Urinary bladder (tissue), 4 donors: ENCODE measurements at places on chromosomes 11 and 22.

DNA sequence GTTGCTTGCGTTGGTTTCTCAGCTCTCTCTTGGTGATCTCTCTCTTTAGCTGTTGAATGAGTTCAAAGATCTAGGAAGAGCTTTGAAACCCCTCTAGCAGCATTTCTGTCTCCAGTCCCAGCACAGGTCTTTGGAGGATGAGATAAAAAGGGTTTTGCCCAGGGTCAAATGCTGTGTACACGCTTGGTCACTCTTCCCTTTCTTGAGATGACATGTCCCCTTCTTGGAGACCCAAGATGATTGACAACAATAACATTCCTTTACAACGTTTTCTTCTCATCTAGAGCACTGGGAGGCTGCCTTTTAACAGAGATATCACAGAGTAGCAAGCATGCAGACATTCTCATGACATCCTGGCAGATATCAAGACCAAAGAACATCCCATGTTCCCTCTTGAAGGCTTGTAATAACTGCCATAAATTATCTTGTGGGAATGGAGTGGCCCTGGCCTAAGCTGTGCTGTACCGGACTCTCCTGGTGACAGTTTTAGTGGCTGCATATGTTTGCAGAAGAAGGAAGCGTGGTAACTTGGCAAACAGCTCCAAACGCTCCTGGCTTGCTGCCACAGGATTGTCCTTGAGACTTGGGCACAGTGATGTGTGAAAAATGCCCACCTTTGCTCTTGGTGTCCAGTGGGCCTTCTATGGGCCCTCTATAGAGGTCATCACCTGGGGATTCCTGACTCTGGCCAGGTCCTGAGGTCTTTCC is 107.8 kb downstream of the PTPRJ start:
- DNase-seq, result no peak

DNA sequence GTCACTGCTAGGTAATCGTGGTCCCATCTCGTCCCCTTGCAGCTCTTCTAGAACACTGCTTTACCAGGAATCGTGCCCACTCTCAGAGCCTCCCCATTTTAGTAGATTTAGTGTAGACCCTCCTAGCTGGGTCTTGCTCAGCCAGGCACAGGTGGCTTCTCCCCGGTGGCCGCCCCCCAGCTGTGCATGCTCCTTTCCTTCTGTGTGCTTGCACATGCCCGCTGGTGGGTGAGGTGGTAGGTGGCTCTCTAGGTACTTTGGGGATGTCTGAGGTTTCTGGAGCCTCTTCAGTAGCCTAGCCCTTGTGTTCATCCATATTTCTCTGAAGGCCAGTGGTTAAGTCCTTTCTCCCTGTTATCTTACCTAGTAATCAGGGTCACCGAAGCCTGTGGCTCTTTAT is 5.6 kb downstream of the TUB start:
- no peak for DNase-seq

DNA sequence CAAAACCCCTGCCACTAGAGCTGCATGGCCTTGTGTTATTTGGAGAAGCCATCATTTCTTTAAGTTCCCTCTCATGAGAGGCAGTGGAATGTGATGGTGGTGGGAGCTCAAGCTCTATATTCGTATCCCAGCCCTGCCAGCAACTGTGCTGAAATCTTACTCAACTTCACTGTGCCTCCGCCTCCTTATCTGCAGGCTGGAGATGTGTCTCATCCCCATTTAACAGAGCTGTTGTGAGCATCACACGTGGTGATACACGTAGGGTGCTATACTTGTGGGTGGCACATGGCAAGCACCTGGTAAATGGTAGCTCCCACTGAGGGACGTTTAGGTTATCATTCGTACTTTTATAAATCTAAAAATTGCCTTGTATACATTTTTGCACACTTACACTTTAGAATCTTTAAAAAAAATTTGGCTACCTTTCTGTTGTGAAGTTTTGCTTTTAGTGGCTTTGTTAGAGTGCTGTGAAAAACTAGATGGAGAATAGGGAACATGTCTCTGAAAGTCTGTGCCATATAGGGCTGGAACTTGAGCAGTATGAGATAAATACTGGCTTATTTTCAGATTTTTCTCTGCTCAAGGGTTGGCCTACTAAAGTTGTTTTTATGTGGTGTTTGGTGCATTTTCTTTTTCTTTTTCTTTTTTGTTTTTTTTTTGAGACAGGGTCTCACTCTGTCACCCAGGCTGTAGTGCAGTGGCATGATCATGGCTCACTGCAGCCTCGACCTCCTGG is 23.2 kb downstream of the TNRC6B start:
- DNase-seq, result no peak

DNA sequence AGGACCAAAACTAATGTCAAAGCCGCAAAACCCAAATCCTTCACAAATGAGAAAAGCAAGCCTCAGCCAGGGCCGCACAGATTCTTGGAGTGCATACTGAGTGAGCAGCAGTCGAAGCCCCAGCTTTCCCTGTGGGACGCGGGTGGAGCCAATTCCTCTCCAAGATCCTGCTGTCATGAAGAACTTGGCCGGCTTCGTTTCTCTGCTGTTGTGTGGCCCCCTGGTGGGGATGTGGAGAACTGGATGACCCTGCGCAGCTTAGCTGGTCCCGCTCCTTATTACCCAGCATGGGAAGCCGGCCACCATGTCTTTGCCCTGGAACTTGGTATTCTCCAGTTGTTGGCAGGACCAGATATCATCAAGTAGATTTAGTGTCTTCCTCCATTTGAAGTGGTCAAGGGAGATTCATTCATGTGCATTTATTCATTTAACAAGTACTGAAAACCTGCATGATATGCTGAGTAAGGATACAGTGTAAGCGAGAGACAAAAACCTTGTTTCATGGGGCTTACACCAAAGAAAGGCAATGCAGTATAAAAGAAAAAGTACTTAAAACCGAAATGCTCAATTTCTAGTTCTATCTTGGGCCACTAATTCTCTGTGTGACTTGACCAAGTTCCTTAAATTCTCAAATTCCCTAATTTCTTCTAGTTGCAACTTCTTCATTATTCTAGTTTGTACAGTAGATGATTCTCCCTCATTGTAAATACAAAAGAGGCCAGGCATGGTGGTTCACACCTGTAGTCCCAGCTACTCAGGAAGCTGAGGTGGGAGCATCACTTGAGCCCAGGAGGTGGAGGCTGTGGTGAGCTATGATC is 56.7 kb upstream of the CRTAM start:
- peak; percentile 80 for DNase-seq

DNA sequence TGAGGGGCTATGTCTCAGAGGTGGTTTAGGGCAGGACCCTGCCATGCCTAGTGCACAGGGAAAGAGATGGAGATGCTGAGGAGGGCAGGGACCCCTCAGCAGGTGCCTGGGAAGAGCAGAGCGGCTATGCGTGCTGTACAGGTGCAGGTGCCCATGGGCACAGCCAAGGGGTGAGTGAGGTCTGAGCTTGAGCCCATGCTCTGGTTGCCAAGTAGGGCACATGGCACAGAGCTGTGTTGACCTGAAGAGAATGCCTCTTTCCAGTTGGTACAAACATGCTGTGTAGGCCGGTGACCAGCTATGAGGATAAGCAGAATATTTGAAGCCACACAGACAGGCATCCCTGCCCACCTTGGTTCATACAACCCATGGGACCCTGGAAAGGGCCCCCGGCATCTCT is 65.8 kb upstream of the NECTIN1 start:
- DNase-seq, result no peak

DNA sequence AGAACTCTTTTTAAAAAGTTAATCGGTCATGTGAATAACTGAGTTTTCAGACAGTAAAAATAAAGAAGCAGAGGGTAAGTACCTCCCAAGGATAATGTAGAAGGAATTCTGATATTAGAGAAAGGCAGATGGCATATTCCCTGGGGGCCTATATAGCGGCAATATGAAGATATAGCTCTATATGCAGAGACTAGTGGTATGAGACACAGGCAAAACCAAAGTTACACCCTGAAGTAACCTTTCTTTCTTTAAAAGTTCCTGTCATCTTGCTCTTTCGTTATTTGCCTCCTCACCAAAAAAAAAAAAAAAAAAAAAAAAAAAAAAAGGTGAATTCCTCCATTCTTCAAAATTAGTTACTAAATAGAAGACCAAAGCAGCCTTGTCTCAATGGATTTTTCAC is 76.2 kb upstream of the ARHGAP32 start:
- DNase-seq, result no peak

DNA sequence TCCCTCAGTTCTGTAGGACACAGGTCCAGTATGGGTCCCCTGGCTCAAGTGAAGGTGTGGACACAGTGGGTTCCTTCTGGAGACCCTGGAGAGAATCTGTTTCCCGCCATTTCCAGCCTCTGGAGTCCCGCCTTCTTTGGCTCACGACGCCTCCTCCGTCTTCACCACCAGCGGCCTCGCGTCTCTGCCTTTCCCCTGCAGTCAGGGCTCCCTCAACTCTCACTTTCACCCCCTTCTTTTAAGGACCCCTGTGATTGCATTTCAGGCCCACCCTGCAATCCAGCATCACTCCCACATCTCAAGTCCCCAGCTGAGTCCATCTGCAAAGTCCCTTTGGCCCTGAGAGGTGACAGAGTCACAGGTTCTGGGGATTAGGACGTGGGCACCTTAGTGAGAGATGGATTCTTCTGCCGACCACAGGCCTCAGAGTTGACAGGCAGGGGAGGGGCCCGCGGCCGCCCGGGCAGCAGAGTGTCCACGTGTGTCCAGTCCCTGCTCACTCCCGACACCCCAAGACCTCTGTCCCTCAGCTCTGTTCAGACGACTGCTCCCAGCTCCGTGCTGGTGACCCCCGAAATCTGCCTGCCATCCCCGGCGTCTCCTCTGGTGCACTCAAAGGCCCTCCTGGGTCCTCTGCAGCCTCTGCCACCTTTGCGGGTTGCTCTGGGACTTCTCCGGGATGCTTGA is 36.9 kb upstream of the KRTAP5-7 start:
- no peak for DNase-seq

GRCh38 chr11:3205261-3206155 is 13.1 kb downstream of the MRGPRG start:
- DNase-seq, result no peak

DNA sequence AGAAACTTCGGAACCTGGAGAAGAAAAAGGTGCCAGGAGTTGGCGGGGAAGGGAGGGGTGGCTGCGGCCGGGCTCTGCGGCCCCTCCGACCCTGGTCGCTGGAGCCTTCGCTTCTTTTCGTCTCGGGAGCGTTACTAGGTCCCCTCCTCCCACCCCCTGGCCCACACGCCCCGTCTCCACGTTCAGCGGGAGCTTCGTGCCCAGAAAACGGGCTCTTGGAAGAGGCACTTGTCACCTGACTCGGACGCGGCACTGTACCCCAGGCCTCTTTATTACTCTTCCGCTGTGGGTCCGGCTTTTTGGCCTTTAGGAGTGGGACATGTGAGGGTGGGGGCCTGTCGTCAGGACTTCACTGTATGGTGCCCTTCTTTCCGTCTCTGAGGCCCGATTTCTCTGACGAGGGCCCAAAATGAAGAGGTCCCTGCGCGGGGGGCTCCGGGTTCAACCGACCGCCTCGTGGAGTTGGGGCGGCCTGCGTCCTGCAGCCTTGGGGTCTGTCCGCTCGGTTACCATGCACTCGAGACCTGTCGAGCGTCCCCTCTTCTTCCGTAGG is 1.2 kb downstream of the CAPRIN1 start:
- DNase-seq, result no peak

- DNase-seq, result no peak
Observed at GRCh38 chr22:19874307-19875060, 19.8 kb upstream of the GNB1L start.

DNA sequence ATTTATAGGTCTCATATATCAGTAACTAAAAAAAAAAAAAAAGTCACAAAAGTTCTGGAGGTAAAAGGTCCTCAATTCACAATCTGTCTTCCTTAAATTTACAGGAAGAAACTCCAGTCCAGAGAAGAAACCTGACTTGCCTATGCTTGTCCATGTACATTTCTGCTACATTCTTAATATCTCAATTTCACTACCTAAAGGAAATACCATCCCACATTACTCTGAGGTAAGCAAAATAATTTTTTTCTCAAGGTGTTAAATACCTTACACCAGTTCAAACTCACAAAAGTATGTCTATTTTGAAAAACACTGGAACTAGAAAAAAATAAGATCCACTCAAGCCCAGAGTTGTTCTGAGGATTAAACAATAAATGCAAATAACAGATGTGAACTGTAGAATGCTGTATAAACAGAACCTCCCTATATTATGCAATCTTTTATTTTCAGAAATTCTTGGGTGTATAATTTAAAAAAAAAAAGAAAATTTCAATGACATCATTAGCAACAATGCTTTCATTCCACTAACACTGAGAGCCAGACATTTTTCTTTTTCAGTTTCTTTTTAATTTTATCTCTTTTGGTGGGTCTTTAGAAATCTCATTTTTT is 49.9 kb upstream of the GDPD4 start:
- DNase-seq, result peak; percentile 31

DNA sequence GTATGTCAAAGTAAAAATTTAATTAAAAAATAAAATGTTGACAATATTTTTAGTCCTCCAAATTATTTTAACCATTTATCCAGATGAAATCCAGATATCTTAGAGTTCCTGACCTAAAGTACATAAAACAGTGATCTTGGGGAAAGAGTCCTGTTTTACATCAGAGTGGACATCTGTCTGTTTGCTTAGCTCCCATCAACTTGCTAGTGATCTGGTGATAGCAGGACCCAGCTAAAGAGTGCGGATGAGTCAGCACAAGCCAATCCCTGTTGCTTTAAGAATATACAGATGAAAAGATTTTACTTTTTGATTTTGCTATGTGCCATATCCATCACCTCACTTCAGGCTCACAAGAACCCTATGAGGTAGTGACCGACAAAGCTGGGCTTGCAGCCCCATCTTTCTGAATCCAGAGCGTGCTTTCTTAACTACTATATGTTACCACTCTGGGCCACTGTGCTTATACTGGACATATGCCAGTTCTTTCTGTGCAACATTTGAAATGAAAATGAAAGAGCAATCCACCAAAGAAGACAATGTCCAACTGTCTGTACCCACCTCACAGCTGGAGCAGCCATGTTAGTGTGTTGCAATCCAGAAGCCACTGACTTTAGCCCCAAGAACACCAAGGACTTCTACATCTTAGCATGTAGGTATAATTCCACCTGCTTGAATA is 167.6 kb upstream of the SESN3 start:
- no peak for DNase-seq

DNA sequence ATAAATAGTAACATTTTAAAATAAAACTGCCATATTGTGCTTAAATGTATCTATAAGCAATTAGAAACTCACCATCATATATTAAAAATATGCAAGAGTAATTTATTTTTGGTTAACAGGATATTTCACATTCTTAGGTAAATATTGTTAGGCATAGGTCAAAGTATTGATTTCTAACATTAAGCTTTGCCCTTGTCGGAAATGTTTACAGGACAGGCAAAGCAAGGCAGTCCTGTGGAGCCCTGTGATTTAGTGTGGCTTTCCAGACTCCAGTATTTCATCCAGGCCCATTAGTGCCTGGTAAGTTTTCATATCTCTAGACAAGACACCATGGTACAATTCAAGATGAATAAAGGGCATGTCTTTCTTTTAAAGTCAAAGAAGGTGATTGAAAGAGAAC is 114.9 kb upstream of the LARGE1 start:
- DNase-seq, result no peak

DNA sequence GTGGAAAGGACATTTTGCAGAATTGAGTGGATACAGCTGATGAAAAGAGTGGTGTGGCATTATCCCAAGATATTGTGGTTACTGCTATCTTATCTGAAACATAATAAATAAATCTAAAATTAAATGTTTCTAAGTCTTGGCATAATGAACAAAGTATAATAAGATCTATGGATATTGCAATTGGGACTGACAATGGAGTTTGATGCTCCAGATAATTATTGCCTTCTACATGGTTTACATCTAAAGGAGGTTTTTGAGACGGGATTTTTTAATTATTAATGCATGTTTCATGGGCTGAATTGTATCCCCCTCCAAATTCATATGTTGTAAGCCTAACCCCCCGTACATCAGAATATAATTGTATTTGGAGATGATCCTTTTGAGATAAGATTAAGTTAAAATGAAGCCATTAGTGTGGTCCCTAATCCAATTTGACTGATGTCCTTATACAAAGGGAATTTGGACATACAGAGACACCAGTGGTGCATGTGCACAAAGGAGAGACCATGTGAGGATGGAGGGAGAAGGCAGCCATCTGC is 198.5 kb downstream of the MSANTD4 start:
- DNase-seq, result no peak
